Chondrocyte (in vitro differentiated cells): ENCODE measurements at places on chromosomes 4 and X.

- DNase-seq: no peak
- peaks cover 6% of the 10 kb centered on the region for H3K36me3 ChIP-seq
- H3K4me1 ChIP-seq: peaks cover 7% of the 10 kb centered on the region
- H3K27ac ChIP-seq: peak overlapping the region; percentile 2
These were observed 54.8 kb downstream of the CASP6 start for GRCh38 chr4:109648266-109648996.

DNA sequence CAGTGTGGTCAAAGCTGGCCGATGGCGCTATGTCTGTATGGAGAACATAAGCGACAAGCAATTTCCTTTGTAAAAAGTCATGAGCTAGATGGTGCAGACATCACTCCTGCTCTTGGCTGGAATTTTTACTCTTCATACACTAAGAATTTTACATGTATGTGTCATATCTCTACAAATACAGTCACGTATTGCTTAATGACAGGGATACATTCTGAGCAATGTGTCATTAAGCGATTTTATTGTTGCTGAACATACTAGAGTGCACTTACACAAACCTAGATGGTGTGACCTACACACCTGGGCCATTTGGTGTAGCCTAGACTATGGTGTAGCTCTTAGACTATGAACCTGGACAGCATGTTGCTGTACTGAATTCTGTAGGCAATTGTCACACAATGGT is 185.4 kb downstream of the SOWAHB start:
- peaks cover 50% of the 10 kb centered on the region for H3K4me1 ChIP-seq
- no peak for DNase-seq
- H3K4me3 ChIP-seq: no peak overlapping the region
- H3K36me3 ChIP-seq: peaks cover 10% of the 10 kb centered on the region
- no peak overlapping the region for H3K27ac ChIP-seq

- H3K27me3 ChIP-seq: no peaks in the 10 kb centered on the region
- peaks cover 5% of the 10 kb centered on the region for H3K4me1 ChIP-seq
These were observed 78.5 kb downstream of the MID1IP1 start for GRCh38 chrX:38879631-38880220.

DNA sequence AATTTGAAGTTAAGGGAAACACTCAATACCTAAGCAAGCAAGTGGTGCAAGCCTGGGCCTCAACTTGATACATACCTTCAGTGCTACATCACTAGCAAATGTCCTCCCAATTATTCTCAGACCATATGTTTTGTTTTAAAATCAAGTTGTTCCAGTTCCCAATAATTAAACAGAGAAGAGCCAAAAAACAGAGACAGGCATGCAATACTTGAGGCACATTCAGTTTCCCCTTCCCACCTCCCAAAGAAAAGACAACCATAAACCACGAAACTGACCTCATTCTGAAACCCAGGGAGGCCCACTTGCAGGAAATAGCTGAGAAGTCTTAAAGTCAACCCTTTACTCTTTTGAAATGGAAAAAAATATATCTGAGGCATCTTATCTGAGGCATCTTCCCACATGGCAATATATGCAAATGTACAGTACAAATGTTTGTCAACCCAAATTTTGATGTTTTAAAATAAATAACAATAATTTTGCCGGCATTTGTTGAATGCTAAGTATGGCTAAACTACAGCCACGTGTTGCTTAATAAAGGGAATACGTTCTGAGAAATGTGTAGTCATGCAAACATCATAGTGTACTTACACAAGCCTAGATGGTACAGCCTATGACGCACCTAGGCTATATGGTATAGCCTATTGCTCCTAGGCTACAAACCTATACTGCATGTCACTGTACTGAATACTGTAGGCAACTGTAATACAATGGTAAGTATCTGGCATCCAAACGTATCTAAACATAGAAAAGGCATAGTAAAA is 147.5 kb downstream of the TSPAN5 start:
- peak overlapping the region; percentile 93 for H3K27ac ChIP-seq
- H3K36me3 ChIP-seq: peaks cover 1% of the 10 kb centered on the region
- H3K27me3 ChIP-seq: no peaks in the 10 kb centered on the region
- H3K4me3 ChIP-seq: no peak overlapping the region

GRCh38 chr4:139686130-139686529 is 20.5 kb downstream of the MGST2 start:
- H3K36me3 ChIP-seq: peaks cover 17% of the 10 kb centered on the region
- DNase-seq: no peak
- H3K4me1 ChIP-seq: peaks cover 24% of the 10 kb centered on the region
- no peak overlapping the region for H3K27ac ChIP-seq

DNA sequence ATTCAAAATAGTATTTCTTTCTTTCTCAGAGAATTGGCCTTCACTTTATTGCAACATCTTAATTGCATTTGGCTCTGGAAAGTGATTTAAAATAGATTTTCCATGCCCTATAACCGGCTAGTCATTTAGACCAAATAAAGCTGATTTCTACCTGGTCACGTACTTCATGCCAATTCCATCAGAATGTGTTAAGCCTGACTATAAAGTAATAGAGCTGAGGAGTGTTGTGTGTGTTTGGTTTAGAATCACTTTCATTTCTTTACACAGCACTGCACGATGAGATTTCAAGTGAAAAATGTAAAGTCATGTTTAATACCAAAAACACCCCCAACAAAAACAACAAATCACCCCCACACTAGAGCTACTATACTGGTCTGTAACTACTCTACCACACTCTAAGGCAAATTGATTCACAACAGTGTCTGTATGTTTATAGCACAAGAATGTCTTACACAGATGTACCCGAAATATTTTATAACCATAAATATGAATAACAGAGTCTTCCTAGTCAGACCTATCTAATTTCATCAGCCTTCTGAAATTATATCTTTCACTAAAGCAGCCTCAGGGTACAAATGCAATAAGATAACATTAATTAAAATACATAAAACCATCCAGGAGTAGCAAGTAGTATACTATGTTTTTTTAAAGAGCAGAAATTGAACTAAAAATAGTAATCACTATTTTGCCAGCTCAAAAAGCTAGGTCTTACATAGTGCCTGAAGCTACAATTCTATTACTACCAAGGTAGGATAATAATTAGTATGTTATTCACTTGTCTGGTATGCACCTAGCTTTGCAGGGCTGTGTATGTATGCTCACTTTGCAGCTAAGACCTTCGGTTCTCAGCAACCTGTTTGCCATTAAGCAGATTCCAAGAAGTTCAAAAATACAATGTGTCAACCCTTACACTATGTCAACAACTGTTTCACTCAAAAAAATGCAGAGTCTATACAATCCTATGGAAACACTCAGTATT is 28.4 kb downstream of the APBB2 start:
- peaks cover 80% of the 10 kb centered on the region for H3K4me1 ChIP-seq
- no peaks in the 10 kb centered on the region for H3K36me3 ChIP-seq
- H3K4me3 ChIP-seq: peak overlapping the region; percentile 50
- no peaks in the 10 kb centered on the region for H3K27me3 ChIP-seq

DNA sequence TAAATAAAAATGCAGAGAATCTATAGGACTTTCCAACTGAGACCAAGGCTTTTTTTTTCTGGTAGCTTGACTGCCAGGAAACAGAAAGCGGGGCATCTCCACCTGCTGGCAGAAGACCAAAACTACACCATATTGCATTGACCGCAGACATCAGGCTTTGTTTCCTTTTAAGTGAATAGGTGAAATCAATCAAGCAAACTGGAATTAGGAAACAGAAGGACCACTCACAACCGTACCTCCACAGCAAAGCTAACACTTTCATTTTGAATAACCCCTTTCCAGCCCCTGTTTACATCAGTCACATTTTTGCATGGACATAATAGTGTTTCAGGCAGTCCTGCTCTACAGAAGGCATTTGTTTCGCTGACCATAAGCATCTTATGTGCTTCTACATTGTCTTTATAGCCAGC is 218.2 kb downstream of the IDS start:
- DNase-seq: no peak
- H3K27ac ChIP-seq: no peak overlapping the region
- no peak overlapping the region for H3K4me3 ChIP-seq
- H3K36me3 ChIP-seq: no peaks in the 10 kb centered on the region
- no peaks in the 10 kb centered on the region for H3K27me3 ChIP-seq

GRCh38 chrX:134764202-134764785 is 106.0 kb upstream of the PLAC1 start:
- no peak overlapping the region for H3K4me3 ChIP-seq
- no peaks in the 10 kb centered on the region for H3K4me1 ChIP-seq
- no peak overlapping the region for H3K27ac ChIP-seq
- no peaks in the 10 kb centered on the region for H3K27me3 ChIP-seq
- no peak for DNase-seq

- no peaks in the 10 kb centered on the region for H3K27me3 ChIP-seq
- H3K4me1 ChIP-seq: peaks cover 34% of the 10 kb centered on the region
- DNase-seq: no peak
- peaks cover 19% of the 10 kb centered on the region for H3K36me3 ChIP-seq
- H3K4me3 ChIP-seq: no peak overlapping the region
These were observed 157.0 kb downstream of the TSPAN5 start for GRCh38 chr4:98501383-98501782.

DNA sequence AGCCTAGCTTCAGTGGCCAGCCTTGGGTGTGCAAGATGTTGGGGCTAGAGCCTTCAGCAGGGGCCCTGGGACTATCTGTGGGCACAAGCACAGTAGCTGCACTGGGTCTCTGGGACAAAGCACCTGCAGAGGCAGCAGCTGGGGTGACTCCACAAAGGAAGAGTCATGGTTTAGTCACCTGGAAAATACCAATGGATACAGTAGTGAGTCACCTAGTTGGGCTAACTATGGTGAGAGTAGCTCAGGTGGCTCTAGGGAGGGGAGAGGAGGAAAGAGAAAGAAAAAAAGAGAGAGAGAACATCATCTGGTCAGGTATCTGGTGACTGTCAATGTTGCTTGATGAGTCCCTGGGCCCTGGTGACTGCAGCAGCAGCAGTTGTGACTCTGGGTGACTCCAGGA is 72.9 kb upstream of the SPIN4 start:
- no peak for DNase-seq
- no peaks in the 10 kb centered on the region for H3K27me3 ChIP-seq
- no peak overlapping the region for H3K4me3 ChIP-seq
- H3K27ac ChIP-seq: no peak overlapping the region

GRCh38 chrX:23493941-23494374 is 159.3 kb downstream of the PTCHD1 start:
- H3K27ac ChIP-seq: peak overlapping the region; percentile 6
- no peaks in the 10 kb centered on the region for H3K27me3 ChIP-seq
- no peaks in the 10 kb centered on the region for H3K36me3 ChIP-seq

GRCh38 chr4:8353912-8354453 is 84.4 kb downstream of the HTRA3 start:
- H3K4me3 ChIP-seq: no peak overlapping the region
- DNase-seq: peak; percentile 26
- H3K36me3 ChIP-seq: peaks cover 3% of the 10 kb centered on the region
- peaks cover 32% of the 10 kb centered on the region for H3K4me1 ChIP-seq
- peak overlapping the region; percentile 5 for H3K27ac ChIP-seq
- no peaks in the 10 kb centered on the region for H3K27me3 ChIP-seq

- H3K36me3 ChIP-seq: no peaks in the 10 kb centered on the region
- no peak overlapping the region for H3K4me3 ChIP-seq
- no peaks in the 10 kb centered on the region for H3K27me3 ChIP-seq
- peaks cover 5% of the 10 kb centered on the region for H3K4me1 ChIP-seq
- DNase-seq: no peak
These were observed 620.0 kb downstream of the BCOR start for GRCh38 chrX:39477762-39478120.

DNA sequence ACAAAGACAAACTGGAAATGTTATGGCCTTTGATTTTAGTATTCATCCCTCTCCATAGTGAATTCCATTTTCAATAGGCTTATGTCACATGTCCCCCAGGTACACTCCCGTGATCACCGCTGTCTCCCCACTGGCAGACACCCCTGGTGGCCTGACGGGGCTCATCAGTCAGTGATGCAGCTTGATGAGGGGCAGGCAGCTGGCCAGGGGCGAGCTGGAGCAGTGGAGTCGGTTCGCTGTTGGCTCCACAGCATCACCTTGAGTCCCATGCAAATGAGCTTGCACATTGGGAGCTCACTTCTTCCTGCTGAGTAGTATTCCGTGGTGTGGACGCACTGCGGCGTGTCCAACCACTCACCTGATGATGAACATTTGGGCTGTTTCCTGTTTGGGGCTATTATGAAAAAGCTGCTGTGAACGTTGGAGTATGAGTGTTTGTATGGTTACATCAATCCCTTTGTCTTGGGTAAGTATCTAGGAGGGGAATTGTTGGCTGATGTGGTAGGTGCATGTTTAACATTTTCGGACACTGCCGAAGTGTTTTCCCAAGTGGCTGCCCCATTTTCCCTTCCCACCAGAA is 5.2 kb downstream of the TREX2 start:
- no peak overlapping the region for H3K4me3 ChIP-seq
- no peak overlapping the region for H3K27ac ChIP-seq
- H3K4me1 ChIP-seq: no peaks in the 10 kb centered on the region
- DNase-seq: no peak
- peaks cover 11% of the 10 kb centered on the region for H3K27me3 ChIP-seq
- H3K36me3 ChIP-seq: no peaks in the 10 kb centered on the region

GRCh38 chr4:152831416-152831815 is 51.7 kb downstream of the ARFIP1 start:
- no peak for DNase-seq
- no peaks in the 10 kb centered on the region for H3K4me1 ChIP-seq

GRCh38 chr4:123673971-123674370 is 277.4 kb downstream of the SPRY1 start:
- peaks cover 10% of the 10 kb centered on the region for H3K4me1 ChIP-seq
- no peak overlapping the region for H3K4me3 ChIP-seq
- no peak for DNase-seq
- H3K36me3 ChIP-seq: peaks cover 2% of the 10 kb centered on the region
- no peak overlapping the region for H3K27ac ChIP-seq

- no peak overlapping the region for H3K27ac ChIP-seq
- H3K36me3 ChIP-seq: no peaks in the 10 kb centered on the region
- peak; percentile 68 for DNase-seq
- H3K27me3 ChIP-seq: no peaks in the 10 kb centered on the region
- no peaks in the 10 kb centered on the region for H3K4me1 ChIP-seq
- no peak overlapping the region for H3K4me3 ChIP-seq
These were observed 21.7 kb upstream of the TECRL start for GRCh38 chr4:64430933-64431332.

DNA sequence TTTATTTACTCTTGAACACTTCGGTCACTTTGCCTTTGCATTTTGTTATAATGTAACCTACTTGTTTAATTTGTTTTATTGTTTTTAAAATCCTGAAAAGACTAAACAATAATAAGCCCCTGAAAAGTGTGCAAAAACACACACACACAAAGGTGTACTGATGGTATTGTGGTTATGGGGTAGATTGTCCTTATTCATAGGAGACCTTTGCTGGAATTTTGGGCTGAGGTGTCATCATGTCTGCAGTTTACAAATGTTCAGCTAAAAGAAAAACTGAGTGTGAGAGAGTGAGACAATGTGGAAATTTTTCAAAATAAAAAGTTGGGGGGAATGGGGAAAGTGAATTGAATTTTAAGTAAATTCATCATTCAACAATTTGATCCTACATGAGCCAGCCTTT is 174.9 kb downstream of the QDPR start:
- no peak overlapping the region for H3K27ac ChIP-seq
- H3K4me1 ChIP-seq: no peaks in the 10 kb centered on the region
- H3K27me3 ChIP-seq: peaks cover 21% of the 10 kb centered on the region

DNA sequence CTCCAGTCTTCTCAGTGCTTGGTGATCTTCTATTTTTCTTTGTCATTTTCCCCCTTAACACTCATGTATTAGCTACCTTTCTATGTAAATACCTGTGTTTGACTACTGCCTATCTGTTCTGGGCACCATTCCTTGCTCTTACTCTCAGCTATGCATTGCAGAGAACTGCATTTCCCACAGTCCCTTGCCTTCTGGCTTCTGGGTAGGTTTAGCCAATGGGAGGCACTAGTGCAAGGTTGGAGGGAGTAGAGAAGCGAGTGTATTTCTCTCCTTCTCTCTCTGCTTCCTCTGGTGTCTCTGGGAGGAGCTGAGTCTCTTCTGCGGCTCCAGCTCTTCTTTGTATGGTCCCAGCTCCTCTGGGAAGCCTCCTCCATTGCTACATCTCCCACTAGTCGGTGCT is 50.5 kb downstream of the CWH43 start:
- H3K36me3 ChIP-seq: no peaks in the 10 kb centered on the region
- no peaks in the 10 kb centered on the region for H3K4me1 ChIP-seq
- no peak overlapping the region for H3K27ac ChIP-seq
- no peak overlapping the region for H3K4me3 ChIP-seq
- no peak for DNase-seq
